ENCODE measurements at places on chromosomes 1 and 21. TPM values are rescaled to one million over a fixed set of nuclear protein-coding genes. Genes with fewer than 3 reads are reported as not detected.

The SYCP1 gene
- total RNA-seq, result not detected

The ST6GALNAC5 gene
- total RNA-seq, result 19.0 TPM

The OR2L5 gene
- not detected for total RNA-seq

The GJA5 gene
- 29.9 TPM for total RNA-seq

The SAMSN1 gene
- total RNA-seq, result 21.4 TPM

The CLEC20A gene
- not detected for total RNA-seq

The VWA5B1 gene
- 0.14 TPM for total RNA-seq

The FAAP20 gene
- total RNA-seq, result 68.9 TPM

The ARHGAP29 gene
- 87.5 TPM for total RNA-seq

The C1orf87 gene
- total RNA-seq, result 13.6 TPM

The RPL11 gene
- total RNA-seq, result 497 TPM

- H3K27me3 ChIP-seq, result no peaks in the 10 kb centered on the region
- no peak for DNase-seq
- H3K4me3 ChIP-seq, result no peak overlapping the region
- peaks cover 7% of the 10 kb centered on the region for H3K36me3 ChIP-seq
- H3K4me1 ChIP-seq, result peaks cover 19% of the 10 kb centered on the region
- peak overlapping the region; percentile 89 for H3K27ac ChIP-seq
Observed at GRCh38 chr1:27009601-27010197, 3.0 kb downstream of the TENT5B start.

- H3K4me3 ChIP-seq, result no peak overlapping the region
- H3K4me1 ChIP-seq, result peaks cover 9% of the 10 kb centered on the region
- no peak overlapping the region for H3K27ac ChIP-seq
- no peak for DNase-seq
Observed at GRCh38 chr1:240001177-240001740, 90.4 kb upstream of the FMN2 start.

- no peak for DNase-seq
- H3K4me1 ChIP-seq, result peaks cover 20% of the 10 kb centered on the region
- H3K36me3 ChIP-seq, result no peaks in the 10 kb centered on the region
Observed at GRCh38 chr1:155526356-155526755, 36.2 kb downstream of the ASH1L start.

DNA sequence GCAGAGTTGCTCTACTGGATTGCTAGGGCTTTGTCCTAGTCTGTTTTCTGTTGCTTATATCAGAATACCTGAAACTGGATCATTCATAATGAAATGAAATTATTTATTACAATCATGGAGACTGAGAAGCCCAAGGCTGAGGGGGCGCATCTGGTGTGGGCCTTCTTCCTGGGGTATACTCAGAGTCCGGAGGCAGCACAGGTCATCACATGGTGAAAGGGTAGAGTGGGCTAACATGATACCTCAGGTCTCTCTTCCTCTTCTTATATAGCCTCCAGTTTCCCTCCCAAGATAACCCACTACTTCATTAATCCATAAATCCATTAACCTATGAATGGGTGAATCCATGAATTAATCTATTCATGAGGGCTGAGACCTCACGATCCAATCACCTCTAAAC is 667.6 kb upstream of the NCAM2 start:
- H3K27ac ChIP-seq, result no peak overlapping the region
- H3K4me3 ChIP-seq, result no peak overlapping the region
- H3K4me1 ChIP-seq, result no peaks in the 10 kb centered on the region

GRCh38 chr1:172107316-172107975 is 266.1 kb downstream of the DNM3 start:
- no peaks in the 10 kb centered on the region for H3K27me3 ChIP-seq
- H3K27ac ChIP-seq, result peak overlapping the region; percentile 55
- no peaks in the 10 kb centered on the region for H3K36me3 ChIP-seq
- H3K4me1 ChIP-seq, result no peaks in the 10 kb centered on the region
- H3K4me3 ChIP-seq, result no peak overlapping the region
- DNase-seq, result no peak

- no peaks in the 10 kb centered on the region for H3K36me3 ChIP-seq
- no peaks in the 10 kb centered on the region for H3K4me1 ChIP-seq
- no peak overlapping the region for H3K4me3 ChIP-seq
- H3K27ac ChIP-seq, result no peak overlapping the region
Observed at GRCh38 chr1:230011333-230012092, 55.5 kb upstream of the GALNT2 start.

DNA sequence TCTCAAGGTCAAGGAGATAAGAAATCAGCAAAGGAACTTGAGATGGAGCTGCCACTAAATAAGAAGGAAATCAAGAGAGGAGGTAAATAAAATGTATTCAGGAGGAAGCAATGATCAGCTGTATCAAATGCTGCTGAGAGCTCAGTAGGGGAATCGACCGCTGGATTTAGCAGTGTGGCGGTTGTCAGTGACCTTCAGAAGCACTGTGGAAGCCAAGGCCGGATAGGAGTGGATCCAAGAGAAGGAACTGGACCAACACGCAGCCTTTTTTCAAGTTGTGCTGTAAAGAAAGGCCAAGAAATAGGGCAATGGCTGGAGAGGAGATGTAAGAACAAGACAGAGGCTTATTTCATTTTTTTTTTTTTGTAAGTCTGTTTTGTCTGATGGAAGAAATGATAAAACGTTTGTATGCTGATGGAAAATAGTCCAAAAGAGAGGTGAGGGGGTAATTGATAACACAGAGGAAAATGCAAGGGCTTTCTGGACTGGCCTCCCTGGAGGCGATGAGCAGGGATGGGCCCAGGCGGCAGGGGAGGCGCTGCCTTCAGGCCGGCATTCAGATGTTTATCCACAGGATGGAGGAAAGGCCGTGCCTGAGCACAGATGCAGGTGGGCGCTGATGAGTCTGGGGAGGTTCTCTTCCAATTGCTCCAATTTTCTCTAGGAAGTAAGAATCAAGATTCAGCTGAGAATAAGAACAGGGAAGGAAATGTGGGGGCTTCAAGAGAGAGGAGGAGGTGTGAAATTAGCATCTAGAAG is 17.5 kb upstream of the FAM43B start:
- DNase-seq, result peak; percentile 30
- H3K36me3 ChIP-seq, result no peaks in the 10 kb centered on the region
- no peak overlapping the region for H3K27ac ChIP-seq

- H3K4me1 ChIP-seq, result peaks cover 14% of the 10 kb centered on the region
- H3K4me3 ChIP-seq, result no peak overlapping the region
- H3K36me3 ChIP-seq, result no peaks in the 10 kb centered on the region
- no peak for DNase-seq
- no peak overlapping the region for H3K27ac ChIP-seq
Observed at GRCh38 chr1:14926229-14926628, 227.3 kb upstream of the TMEM51 start.

GRCh38 chr1:96722161-96722922 is 758 bp downstream of the PTBP2 start:
- no peaks in the 10 kb centered on the region for H3K27me3 ChIP-seq
- H3K4me3 ChIP-seq, result peak overlapping the region; percentile 75
- H3K27ac ChIP-seq, result peak overlapping the region; percentile 96
- DNase-seq, result peak; percentile 52
- H3K4me1 ChIP-seq, result peaks cover 10% of the 10 kb centered on the region

DNA sequence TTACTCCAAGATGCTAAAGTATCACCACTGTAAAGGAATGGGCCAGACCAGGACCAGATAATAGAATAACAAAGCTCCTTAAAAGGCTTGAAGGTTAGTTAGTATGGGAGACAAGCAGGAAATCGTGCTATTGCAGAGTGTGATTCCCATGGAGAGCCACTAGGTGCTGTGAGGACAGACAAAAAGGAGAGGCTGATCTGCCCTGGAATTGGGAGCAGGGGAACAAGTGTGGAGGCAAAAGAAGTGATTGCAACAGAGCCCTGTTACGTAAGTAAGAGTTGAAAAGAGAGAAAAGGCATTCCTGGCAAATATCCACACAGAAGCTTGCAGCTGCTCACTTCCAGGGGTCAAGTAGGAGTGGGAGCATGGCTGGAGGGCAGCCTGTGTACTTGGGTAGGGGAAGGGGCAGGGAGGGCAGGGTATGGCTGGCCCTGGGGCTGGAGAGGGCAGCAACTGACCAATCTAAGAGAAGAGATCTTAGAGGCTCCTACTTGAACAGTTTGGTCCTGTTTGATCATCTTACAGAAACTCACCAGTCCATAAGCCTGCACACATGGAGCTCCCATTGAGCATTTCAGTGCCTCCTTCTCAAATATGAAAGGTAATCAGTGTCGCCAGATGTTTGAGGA is 207.7 kb upstream of the GJB5 start:
- H3K27me3 ChIP-seq, result no peaks in the 10 kb centered on the region
- no peak overlapping the region for H3K27ac ChIP-seq
- DNase-seq, result peak; percentile 42
- no peaks in the 10 kb centered on the region for H3K36me3 ChIP-seq
- no peaks in the 10 kb centered on the region for H3K4me1 ChIP-seq

DNA sequence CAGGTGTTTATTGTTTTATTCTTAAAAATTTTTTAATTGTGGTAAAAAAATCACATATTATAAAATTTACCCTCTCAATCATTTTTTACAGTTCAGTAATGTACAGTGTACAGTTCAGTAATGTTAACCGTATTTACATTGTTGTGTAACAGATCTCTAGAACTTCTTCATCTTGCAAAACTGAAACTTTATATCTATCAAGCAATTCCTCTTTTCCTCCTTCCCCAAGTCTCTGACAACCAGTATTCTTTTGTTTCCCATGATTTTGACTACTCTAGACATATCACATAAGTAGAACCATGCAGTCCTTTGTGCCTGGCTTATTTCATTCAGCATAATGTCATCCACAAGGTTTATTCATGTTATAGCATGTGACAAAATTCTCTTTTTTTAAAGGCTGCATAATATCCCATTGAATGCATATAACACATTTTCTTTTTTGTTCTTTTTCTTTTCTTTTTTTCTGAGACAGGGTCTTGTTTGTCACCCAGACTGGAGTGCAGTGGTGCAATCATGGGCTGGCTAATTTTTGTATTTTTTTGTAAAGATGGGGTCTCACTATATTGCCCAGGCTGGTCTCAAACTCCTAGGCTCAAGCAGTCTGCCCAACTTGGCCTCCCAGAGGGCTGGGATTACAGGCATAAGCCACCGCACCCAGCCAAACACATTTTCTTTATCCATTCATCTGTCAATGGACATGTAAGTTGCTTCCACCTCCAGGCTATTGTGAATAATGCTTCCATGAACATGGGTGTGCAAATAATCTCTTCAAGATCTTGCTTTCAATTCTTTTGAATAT is 17.2 kb upstream of the RCSD1 start:
- H3K27me3 ChIP-seq, result no peaks in the 10 kb centered on the region
- no peak overlapping the region for H3K27ac ChIP-seq
- peaks cover 16% of the 10 kb centered on the region for H3K4me1 ChIP-seq
- H3K4me3 ChIP-seq, result no peak overlapping the region
- no peaks in the 10 kb centered on the region for H3K36me3 ChIP-seq

DNA sequence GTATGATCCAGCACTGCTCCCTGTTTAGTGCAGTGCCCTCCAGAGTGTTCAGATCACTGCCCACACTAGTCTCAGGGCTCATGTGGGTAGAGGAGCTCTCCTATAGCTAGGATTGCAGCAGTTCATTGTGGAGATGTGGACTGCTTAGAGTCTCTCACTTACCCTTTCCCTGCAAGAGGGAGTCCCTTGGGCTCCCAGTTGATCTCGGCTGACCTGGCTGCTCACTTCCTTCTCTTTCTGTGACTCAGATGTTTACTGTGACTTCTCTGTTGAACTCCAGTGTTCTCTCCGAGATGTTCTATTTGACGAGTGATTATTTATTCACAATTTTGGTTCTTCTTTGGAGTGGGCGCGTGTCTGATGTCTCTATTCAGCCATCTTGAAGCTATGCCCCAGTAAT is 141.9 kb downstream of the PTBP2 start:
- H3K27ac ChIP-seq, result no peak overlapping the region
- H3K27me3 ChIP-seq, result no peaks in the 10 kb centered on the region
- no peaks in the 10 kb centered on the region for H3K36me3 ChIP-seq
- DNase-seq, result no peak
- H3K4me3 ChIP-seq, result no peak overlapping the region

GRCh38 chr1:245969283-245969682 is 537.8 kb downstream of the SMYD3 start:
- H3K36me3 ChIP-seq, result no peaks in the 10 kb centered on the region
- no peaks in the 10 kb centered on the region for H3K27me3 ChIP-seq
- no peaks in the 10 kb centered on the region for H3K4me1 ChIP-seq
- H3K27ac ChIP-seq, result no peak overlapping the region

DNA sequence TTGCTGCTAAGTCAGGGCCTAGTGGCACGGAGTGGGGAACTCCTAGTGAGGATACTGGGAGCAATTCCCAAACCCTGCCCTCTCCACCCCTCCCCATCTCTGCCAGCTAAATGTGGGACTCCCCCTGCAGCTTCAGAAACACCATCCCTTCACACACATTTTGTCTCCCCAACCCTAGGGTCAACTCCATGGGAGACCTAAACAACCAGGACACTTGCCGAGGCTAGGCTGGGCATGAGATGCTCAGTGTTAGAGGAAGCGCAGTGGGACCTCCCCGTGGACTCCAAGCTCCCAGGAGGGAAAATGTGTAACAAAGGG is 1.5 kb downstream of the RNF186 start:
- no peak for DNase-seq
- H3K4me1 ChIP-seq, result no peaks in the 10 kb centered on the region
- no peaks in the 10 kb centered on the region for H3K36me3 ChIP-seq
- no peak overlapping the region for H3K4me3 ChIP-seq
- H3K27me3 ChIP-seq, result no peaks in the 10 kb centered on the region

- no peak overlapping the region for H3K4me3 ChIP-seq
- no peak for DNase-seq
- no peaks in the 10 kb centered on the region for H3K27me3 ChIP-seq
- no peaks in the 10 kb centered on the region for H3K4me1 ChIP-seq
- H3K27ac ChIP-seq, result no peak overlapping the region
Observed at GRCh38 chr21:36097427-36098181, 27.8 kb downstream of the CBR1 start.

- no peaks in the 10 kb centered on the region for H3K27me3 ChIP-seq
- no peak for DNase-seq
- no peaks in the 10 kb centered on the region for H3K4me1 ChIP-seq
- H3K27ac ChIP-seq, result no peak overlapping the region
- no peak overlapping the region for H3K4me3 ChIP-seq
Observed at GRCh38 chr21:24200052-24200451, 1407.2 kb downstream of the MRPL39 start.

DNA sequence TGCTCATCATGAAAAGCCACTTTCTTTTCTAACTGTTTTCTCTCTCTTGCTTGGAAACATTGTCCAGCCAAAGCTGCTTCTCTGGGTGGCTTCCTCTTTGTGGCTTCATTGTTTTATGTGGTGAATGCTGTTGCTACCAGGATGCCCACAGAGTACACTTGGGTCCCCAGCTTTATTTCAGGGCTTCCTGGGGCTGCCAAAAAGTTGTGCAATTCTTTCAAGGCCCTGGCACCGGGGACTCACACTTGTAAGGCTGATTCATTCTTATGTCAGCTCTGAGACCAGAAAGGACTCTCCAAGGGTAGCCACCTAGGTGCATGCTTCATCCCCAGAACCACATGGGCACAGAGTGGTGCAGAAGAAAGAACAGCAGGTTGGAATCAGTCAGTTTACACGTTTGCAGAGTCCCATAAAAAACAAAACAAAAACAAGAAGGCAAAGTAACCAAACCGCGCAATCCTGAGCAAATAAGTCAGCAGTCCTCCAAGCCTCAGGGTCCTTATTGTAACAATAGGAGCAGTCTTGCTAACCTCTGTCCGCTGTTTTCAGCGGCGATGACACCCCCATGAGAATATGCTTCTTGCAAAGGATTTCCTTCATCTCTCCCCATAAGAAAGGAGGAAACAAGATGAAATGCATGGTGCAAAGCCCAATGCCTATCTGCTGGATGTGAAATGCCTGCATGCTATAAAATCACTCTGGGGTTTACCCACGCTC is 89.9 kb upstream of the SSX2IP start:
- DNase-seq, result peak; percentile 24
- H3K4me3 ChIP-seq, result no peak overlapping the region
- H3K36me3 ChIP-seq, result no peaks in the 10 kb centered on the region
- H3K27me3 ChIP-seq, result no peaks in the 10 kb centered on the region
